NCI-H460 (cell line): ENCODE measurements at places on chromosomes 4 and X. TPM values are rescaled to one million over a fixed set of nuclear protein-coding genes. Genes with fewer than 3 reads are reported as not detected.
A peak's percentile ranks its signal among the peaks of the same experiment; 100 is the strongest.

Gene CPE
- 1.1 and 2.1 TPM in 2 replicates for total RNA-seq

Gene FHIP1A
- 0.10 and 0.12 TPM in 2 replicates for total RNA-seq

Gene CRLF2
- 4.7 and 5.7 TPM in 2 replicates for total RNA-seq

Gene CENPC
- total RNA-seq: 8.6 and 13.9 TPM in 2 replicates

Gene NSUN7
- not detected in 2 replicates for total RNA-seq

DNA sequence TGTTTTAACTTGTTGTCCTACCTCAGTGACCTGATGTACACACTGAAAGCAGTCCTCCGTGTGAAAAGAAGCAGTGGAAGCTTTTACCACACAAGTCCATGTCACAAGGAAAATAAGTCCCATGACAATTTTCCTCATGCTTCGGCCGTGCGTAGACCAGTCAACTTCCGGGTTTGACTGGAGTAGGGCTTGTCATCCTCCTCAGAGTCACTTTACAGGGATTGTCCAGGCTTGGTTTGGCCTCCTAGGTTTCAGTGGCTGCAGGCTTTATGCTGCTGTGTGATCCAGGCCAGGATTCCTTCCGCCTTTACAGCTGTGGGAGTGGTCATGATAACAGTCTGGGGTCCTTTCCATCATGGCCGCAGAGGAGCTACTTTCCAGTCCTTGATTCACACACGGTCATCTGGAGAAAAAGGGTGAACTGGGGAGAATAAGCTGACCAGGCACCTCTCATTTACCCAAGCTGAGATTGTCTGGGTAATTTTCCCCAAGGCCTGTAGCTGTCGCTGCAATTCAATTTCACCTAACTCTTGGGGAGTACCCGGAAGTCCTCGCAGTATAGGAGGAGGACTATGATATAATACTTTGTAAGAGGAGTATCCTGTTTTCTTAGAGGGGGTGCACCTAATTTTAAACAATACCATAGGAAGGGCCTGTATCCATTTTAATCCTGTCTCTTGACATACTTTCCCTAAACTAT is 206.1 kb upstream of the KLF8 start:
- no peak for DNase-seq

DNA sequence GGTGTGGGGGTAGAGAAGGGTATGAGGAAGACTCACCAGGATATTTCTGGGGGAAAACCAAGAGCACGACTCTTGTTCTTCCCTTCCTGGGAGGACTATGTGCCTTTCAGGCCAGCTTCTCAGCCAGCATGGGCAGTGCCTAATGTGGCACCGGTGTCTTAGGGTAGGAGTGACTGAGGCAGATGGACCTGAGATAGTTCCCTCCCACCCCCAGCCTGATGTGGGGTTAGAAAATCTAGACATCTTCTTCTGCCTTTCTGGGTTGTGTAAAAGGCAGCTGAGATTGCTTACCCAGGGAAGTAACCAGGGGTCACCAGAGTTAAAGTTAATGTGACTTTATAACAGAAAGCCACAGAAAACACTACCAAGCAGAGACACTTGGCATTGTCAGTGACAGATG is 127.3 kb downstream of the TMA16 start:
- DNase-seq: no peak

GRCh38 chr4:142377342-142378091 is 468.6 kb downstream of the INPP4B start:
- DNase-seq: no peak

DNA sequence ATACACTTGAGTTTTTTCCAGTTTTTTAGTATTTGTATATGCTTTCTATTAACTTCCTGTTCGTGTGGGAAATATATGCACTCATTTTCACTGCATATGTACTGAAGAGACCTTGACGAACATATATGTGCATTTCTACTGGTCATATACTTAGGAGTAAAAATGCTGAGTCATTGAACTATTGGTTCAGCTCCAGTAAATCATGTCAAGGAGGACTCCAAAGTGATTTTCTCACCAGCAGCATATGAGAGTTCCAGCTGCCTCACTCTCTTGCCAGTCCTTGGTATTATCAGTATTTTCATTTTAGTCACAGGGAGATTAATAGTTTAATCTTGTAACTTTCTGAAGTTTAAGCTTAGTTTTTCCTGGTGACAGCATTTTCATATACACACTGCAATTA is 2750.2 kb downstream of the ARAP2 start:
- peak; percentile 24 for DNase-seq

- no peak for DNase-seq
Measured at GRCh38 chrX:46444011-46444410, 101.2 kb downstream of the ZNF674 start.
